Lung (tissue), 17 donors: ENCODE measurements at places on chromosomes 6 and 20. TPM values are rescaled to one million over a fixed set of nuclear protein-coding genes. Genes with fewer than 3 reads are reported as not detected.
A peak's percentile ranks its signal among the peaks of the same experiment; 100 is the strongest.

DNA sequence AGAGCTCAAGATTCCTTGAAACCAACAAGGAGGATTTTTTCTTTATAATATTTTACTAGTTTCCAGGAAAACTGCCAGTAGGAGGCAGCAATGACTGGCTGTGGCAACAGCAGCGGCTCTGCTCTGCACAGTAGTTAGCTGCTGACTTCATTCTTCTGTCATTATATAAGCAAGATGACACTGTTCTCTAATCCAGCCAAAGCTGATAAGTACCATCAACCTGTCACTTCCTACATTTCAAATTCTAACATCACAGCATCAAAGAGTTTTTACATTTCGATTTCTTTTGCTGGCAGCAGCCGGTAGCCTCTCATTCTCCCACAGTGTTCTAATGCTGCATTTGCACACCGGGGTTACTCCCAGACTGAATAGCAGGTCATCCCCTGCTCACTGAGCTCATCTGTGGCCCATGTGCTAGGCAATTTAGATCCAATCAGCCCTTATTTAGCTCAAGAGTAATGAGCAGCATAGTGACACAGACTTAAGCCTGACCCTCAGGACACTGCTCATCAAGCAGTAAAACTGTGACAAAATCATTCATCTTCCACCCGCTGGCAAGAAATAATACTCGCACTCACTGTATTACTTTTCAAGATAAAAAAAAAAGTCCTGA, 67.8 kb downstream of the MMS22L start:
- peak; percentile 22 for DNase-seq
- no peaks in the 10 kb centered on the region for H3K27me3 ChIP-seq
- H3K4me1 ChIP-seq, result no peaks in the 10 kb centered on the region
- no peaks in the 10 kb centered on the region for H3K36me3 ChIP-seq
- no peak overlapping the region for H3K27ac ChIP-seq

DNA sequence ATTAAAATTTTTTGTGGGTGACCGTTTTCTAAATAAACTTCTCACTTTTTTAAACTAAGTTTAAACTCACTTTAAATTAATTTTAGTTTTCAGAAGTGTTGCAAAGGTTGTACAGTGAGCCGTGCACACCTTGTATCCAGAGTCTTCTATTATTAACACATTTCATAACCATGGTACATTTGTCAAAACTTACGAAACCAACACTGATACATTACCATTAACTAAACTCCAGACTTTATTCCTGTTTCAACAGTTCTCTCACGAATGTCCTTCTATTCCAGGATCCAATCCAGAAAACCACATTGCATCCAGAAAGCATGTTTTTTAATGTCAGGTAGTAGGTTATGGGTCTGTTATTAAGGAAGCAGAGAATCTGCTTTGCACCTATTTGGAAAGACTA, 319.9 kb downstream of the CBLN4 start:
- H3K27me3 ChIP-seq, result no peaks in the 10 kb centered on the region
- H3K36me3 ChIP-seq, result no peaks in the 10 kb centered on the region
- H3K4me1 ChIP-seq, result no peaks in the 10 kb centered on the region
- no peak overlapping the region for H3K27ac ChIP-seq
- DNase-seq, result no peak
- H3K4me3 ChIP-seq, result no peak overlapping the region

Gene FOXA2
- total RNA-seq, result 10.4 TPM

- H3K27me3 ChIP-seq, result peaks cover 12% of the 10 kb centered on the region
- no peak overlapping the region for H3K27ac ChIP-seq
- DNase-seq, result no peak
These were observed 42.2 kb downstream of the PRND start for GRCh38 chr20:4763723-4764510.

- H3K27me3 ChIP-seq, result no peaks in the 10 kb centered on the region
- H3K36me3 ChIP-seq, result no peaks in the 10 kb centered on the region
- peaks cover 9% of the 10 kb centered on the region for H3K4me1 ChIP-seq
- H3K4me3 ChIP-seq, result no peak overlapping the region
- H3K27ac ChIP-seq, result no peak overlapping the region
- peak; percentile 72 for DNase-seq
These were observed 104.9 kb downstream of the RPS12 start for GRCh38 chr6:132919045-132919860.

DNA sequence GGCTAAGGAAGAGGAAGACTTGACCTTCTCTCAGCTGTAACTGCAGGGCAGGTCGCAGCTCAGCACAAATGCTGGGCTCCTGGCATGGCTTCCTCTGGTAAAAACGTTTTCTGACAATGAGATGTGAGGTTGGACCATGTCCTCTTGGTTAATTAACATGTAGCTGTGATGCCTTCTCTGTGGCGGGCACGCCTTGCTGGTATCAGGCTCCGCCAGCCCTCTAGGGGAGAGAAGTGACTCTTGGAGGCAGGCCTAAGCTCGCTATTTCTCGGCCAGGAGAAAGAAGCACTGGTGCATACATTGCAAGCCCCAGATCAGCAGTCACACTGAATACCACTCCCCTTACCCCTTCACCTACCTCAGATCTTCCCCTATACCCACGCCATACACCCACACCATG, 65.0 kb downstream of the QRSL1 start:
- H3K4me1 ChIP-seq, result no peaks in the 10 kb centered on the region
- no peaks in the 10 kb centered on the region for H3K36me3 ChIP-seq
- H3K27me3 ChIP-seq, result no peaks in the 10 kb centered on the region
- no peak overlapping the region for H3K4me3 ChIP-seq

Gene HLA-B
- total RNA-seq, result 668 TPM

GRCh38 chr6:47162793-47163192, 120.7 kb upstream of the ADGRF1 start:
- H3K27me3 ChIP-seq, result no peaks in the 10 kb centered on the region
- no peaks in the 10 kb centered on the region for H3K36me3 ChIP-seq
- H3K4me1 ChIP-seq, result peaks cover 1% of the 10 kb centered on the region
- no peak overlapping the region for H3K27ac ChIP-seq
- no peak overlapping the region for H3K4me3 ChIP-seq

DNA sequence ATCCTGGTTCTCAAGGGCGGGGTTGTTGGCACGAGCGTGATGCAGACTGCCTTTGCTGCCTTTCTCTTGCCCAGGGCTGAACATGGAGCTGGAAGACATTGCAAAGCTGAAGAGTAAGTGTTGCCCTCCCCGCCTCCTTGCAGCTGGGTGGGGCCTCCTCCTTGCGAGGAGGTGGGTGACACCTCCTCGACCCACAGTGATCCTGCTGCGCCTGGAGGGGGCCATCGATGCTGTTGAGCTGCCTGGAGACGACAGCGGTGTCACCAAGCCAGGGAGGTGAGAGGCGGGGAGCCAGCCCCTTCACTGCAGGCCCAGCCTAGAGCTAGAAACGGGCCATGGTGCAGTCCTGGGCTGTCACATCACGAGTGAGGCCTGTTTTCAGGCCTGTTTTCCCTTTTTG, 18.4 kb upstream of the TNFRSF6B start:
- H3K36me3 ChIP-seq, result peaks cover 23% of the 10 kb centered on the region
- H3K4me3 ChIP-seq, result no peak overlapping the region
- H3K27me3 ChIP-seq, result no peaks in the 10 kb centered on the region

- H3K27ac ChIP-seq, result no peak overlapping the region
- no peaks in the 10 kb centered on the region for H3K27me3 ChIP-seq
- no peak overlapping the region for H3K4me3 ChIP-seq
- H3K4me1 ChIP-seq, result no peaks in the 10 kb centered on the region
- no peak for DNase-seq
- H3K36me3 ChIP-seq, result no peaks in the 10 kb centered on the region
These were observed 114.3 kb downstream of the PRKN start for GRCh38 chr6:162613310-162613709.

GRCh38 chr6:2503816-2504494, 246.8 kb downstream of the MYLK4 start:
- H3K4me1 ChIP-seq, result peaks cover 7% of the 10 kb centered on the region
- H3K27me3 ChIP-seq, result peaks cover 7% of the 10 kb centered on the region
- DNase-seq, result peak; percentile 37
- no peak overlapping the region for H3K27ac ChIP-seq

Gene RING1
- total RNA-seq, result 46.6 TPM

Gene DEFB132
- not detected for total RNA-seq

Gene CTSA
- total RNA-seq, result 170 TPM

Gene TGM3
- total RNA-seq, result 1.5 TPM

Gene SLC22A16
- 0.65 TPM for total RNA-seq

DNA sequence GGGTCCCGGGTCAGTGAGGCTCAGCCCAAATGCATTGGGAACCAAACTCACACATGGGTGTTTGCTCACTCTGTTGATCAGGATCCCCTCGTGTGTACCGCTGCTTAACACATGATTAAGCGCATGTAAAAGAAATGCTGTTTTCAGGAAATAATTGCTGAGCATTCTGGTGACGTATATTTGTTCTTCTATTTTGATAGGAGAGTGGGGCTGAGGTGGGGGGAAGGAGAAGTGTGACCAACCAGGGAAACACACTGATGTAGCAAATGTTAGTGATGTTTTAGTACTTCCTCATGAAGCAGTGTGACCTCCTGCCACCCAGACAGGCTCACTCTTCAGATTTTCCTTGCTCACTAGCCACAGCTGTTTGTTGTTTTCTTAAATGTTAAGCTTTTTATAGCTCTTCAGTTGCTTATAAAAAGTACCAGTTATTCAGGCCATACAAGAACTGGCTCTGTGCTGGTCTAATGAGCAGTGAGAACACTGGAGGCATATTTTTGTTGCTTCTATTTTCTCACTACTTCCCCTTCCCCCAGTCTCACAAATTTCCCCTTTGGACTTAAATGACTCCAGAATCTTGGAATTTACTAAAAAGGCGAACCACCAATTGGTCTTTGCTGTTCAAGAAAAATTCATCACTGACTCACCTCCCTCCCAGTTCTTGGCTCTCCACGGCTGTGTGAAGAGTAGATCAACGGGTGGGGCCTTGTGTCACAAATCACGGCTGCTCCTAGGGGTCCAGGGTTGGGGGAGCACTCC, 79.2 kb upstream of the BACH2 start:
- no peak overlapping the region for H3K27ac ChIP-seq
- peaks cover 18% of the 10 kb centered on the region for H3K27me3 ChIP-seq
- DNase-seq, result peak; percentile 74
- no peaks in the 10 kb centered on the region for H3K4me1 ChIP-seq
- H3K4me3 ChIP-seq, result no peak overlapping the region
- H3K36me3 ChIP-seq, result no peaks in the 10 kb centered on the region

Gene SERPINB6
- 155 TPM for total RNA-seq

Gene THBS2
- 33.2 TPM for total RNA-seq

DNA sequence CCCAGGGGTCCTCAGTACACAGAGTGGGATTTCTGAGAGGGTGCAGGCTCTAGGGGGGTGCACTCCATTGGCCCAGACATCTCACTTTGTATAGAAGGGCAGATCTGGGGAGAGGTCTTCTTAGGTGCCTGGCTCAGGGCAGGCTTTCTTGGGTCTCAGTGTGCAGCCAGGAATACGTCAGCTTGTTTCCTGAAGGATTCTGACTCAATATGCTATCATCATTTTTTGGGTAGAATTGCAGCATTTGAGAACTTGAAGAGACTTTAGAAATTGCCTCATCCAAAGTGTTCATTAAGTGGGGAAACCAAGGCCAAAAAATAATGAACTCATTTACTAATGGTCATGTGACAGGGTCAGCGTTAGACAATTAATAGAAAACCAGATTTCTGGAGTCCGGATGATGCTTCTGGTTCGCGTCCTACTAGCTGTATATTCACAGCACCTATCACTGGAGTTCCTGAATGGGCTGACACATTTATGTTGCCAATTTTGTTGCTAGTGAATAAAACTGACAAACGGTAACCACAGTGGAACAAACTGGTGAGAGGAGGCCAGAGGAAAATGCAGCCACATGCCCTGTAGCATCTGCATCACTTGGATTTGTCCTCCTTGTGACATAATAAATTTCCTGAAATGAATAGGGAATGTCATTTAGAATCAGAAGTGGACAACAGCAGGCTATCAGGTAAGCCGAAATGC, 238.9 kb downstream of the TBC1D7 start:
- no peaks in the 10 kb centered on the region for H3K36me3 ChIP-seq
- H3K27ac ChIP-seq, result no peak overlapping the region
- no peak overlapping the region for H3K4me3 ChIP-seq
- no peaks in the 10 kb centered on the region for H3K4me1 ChIP-seq
- no peaks in the 10 kb centered on the region for H3K27me3 ChIP-seq
- DNase-seq, result no peak
